ENCODE measurements at places on chromosomes 3 and 15.

GRCh38 chr15:95304947-95305400 lies 1025.5 kb upstream of the NR2F2 start:
- no peak for DNase-seq

DNA sequence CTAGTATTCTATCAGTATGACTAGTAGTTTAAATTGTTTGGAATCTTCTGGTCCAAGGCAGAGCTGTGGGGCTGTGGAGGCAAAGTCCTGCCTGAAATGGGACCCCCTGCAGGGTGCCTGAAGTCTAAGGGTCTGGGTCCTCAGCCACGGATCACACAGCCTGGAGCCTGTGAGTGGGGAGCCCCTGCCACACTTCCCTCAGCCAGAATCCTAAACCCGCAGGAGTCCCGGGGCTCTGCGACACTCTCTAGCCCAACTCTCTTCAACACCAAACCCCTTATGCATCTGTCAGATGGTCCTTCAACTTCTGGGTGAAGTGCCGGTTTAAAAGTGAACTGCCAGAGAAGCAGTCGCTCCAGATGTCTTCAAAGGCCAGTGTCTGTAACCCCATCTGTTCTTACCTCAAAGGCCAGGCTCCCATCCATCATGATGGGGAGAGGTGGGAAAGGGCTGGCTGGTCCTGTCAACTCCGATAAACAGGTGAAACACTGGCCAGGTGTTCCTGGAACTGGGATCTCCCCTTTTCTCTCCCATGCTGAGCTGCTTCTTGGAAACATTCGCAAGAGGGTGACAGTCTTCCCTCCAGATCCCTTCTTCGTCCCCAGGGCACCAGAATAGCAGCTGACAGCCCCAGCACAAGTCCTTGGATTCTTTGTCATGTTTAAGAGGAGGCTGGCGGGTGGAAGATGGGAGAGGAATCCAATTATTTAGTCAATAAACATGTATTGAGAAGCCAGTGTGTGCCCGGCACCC lies 45.6 kb downstream of the CPN2 start:
- no peak for DNase-seq

GRCh38 chr3:45499529-45499928 lies 95.0 kb upstream of the LIMD1 start:
- DNase-seq, result no peak

GRCh38 chr3:146250449-146251382 lies at the start of gene PLSCR4:
Gene PLSCR4, minus strand, starts transcription at chr3:146251105. Its CDS starts 29,034 bp downstream, at chr3:146222071.
- DNase-seq, result no peak

DNA sequence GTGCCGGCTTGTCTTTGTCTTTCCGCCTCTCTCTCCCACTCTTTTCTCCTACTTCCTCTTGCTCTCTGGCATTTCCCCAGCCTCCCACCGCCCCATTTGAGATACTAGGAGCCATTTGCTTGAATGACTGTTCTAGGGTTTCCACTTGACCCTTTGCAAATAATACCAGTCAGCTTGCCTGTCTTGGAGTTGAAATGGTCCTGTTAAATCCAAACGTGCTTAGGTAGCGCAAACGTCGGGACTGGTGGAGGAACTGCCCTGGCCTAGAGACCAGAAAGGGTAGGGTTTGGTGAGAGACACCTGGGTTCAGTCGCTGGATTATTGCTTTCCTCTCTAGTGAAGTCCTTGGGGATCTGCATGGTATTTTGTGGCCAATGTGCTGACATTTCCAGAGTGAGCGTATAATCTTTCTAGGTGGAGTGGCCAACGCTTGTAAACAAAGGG lies 10.6 kb downstream of the ZIC1 start:
- DNase-seq, result no peak

DNA sequence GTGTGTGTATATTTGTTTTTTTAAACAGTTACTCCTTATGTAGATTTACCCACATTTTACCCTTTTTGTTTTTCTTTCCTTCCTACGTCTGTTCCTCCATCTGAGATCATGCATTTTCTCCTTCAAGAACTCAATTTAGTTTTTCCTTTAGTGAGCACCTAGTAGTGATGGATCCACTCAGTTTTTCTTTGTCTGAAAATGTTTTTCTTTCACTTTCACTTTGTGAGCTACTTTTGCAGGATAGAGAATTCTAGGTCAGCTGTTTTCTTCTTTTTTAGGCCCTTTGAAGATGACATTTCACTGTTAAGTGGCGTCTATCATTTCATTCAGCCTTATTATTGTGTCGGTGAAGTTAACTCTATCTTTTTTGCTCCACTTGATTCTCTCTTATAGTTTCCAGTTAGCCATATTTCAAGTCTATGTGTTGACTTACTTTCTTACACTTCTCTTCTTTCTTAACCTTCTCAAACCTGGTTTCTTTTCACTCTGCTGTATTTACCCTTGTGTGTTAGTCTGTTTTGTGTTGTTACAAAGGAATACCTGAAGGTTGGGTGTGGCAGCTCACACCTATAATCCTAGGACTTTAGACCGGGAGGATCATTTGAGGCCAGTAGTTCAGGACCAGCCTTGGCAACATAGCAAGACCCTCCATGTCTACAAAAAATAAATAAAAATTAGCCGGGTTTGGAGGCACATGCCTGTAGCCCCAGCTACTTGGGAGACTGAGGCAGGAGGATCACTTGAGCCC lies 55.8 kb downstream of the PRKCI start:
- DNase-seq, result no peak
